Esophagus squamous epithelium (tissue), 5 donors: ENCODE measurements at places on chromosomes 16 and 17. TPM values are rescaled to one million over a fixed set of nuclear protein-coding genes. Genes with fewer than 3 reads are reported as not detected.

Gene SLC16A5
- 22.9 TPM for total RNA-seq

Gene TP53TG3
- not detected for total RNA-seq

Gene SLC5A2
- total RNA-seq: not detected

Gene KCNH4
- 0.09 TPM for total RNA-seq

Gene NEUROD2
- total RNA-seq: not detected

Gene RBFOX1
- total RNA-seq: not detected

Gene WNT3
- total RNA-seq: 3.5 TPM

Gene FBXO47
- total RNA-seq: not detected

Gene APOH
- not detected for total RNA-seq

Gene CNGB1
- not detected for total RNA-seq

Gene CACNG3
- total RNA-seq: not detected

Gene NR1D1
- 3.8 TPM for total RNA-seq

Gene SLC16A13
- 2.7 TPM for total RNA-seq

Gene TBC1D3D
- not detected for total RNA-seq

Gene TMEM97
- 15.5 TPM for total RNA-seq

Gene TLCD2
- 6.0 TPM for total RNA-seq

Gene TBC1D10B
- total RNA-seq: 23.2 TPM

Gene OR1F1
- not detected for total RNA-seq

Gene MMP28
- total RNA-seq: 29.1 TPM

Gene C16orf82
- not detected for total RNA-seq

Gene CTRB2
- total RNA-seq: not detected

Gene CCL13
- total RNA-seq: not detected

Gene CRISPLD2
- total RNA-seq: 17.0 TPM

Gene THAP11
- 42.5 TPM for total RNA-seq
